Osteoblast (primary cell): ENCODE measurements at places on chromosomes 12 and 14. TPM values are rescaled to one million over a fixed set of nuclear protein-coding genes. Genes with fewer than 3 reads are reported as not detected.

- peak; percentile 21 for DNase-seq
Observed at GRCh38 chr14:22552001-22552826, 36.8 kb downstream of the DAD1 start.

- DNase-seq = peak; percentile 94
Observed at GRCh38 chr12:57772429-57773322, at the start of gene EEF1AKMT3. Gene EEF1AKMT3 (plus strand): TSS chr12:57772614. CDS start chr12:57772725, 111 bp downstream.

GRCh38 chr12:57934819-57935218 is 6.5 kb upstream of the ATP23 start:
- DNase-seq = no peak

GRCh38 chr12:37547611-37548010 is 769.0 kb upstream of the ALG10B start:
- no peak for DNase-seq

GRCh38 chr12:95321516-95322246 is 104.1 kb downstream of the VEZT start:
- no peak for DNase-seq

DNA sequence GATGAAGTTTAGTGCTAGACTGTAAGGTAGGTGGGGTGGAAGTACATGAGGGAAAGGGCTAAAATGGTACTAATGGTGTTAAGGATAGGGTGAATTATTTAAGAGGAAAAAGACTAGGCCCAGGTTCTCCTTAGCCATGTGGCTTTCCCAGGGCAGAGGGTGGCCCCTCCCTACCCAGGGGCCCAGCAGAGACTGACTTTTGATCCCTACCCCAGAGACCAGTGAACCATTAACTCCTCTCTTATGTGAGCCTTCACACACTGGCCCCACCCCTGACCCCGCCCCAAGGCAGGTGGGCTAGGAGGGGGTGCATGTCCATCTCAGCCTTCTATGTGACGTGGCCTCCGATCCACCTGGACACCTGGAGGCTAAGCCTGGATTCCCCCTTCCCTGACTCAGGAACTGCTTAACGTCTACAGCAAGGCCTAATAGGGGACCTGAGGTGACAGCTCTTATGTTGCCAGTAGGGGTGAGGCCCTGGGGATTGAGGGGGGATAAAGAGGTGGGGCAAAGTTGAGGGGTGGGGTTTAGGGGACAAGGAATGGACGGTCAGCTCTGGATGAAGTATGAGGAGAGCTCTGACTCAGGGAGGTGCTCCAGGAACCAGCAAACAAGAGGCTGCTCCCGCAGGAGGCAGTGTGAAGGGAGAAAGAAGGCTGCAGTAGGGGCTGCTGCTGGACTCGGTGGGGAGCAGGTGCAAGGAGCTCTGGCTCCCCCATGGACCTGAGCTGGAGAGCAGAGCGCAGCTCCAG is 757 bp downstream of the SLC39A5 start:
- peak; percentile 72 for DNase-seq

Gene KCNH3
- total RNA-seq = not detected in 2 replicates

DNA sequence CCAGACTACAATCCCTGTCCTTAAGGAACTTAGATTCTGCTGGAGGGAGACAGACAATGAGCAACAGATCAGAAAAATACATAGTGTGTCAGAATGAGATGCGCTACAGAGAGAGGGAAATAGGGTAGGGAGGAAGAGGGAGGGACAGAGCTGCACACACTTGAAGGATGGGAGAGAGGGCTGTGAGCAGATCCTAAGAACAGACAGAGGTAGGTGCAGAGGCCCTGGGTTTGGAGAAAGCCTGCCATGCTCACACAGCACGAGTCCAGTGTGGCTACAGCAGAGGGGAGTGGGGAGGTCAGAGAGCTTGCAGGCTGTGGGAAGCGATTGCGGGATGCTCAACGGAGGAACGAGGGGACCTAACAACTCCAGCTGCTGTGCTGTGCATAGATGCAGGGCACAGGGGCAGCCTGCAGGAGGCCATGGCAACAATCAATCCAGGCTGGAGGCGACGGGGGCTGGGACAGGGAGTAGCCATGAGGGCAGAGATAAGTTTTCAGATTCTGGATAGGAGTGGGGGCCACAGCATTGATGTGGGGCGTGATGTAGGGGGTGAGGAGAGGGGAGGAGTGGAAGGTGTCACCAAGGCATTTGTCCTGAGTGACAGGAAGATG is 20.7 kb downstream of the FAIM2 start:
- peak; percentile 31 for DNase-seq

Gene FGD4
- total RNA-seq = 5.6 and 11.9 TPM in 2 replicates

DNA sequence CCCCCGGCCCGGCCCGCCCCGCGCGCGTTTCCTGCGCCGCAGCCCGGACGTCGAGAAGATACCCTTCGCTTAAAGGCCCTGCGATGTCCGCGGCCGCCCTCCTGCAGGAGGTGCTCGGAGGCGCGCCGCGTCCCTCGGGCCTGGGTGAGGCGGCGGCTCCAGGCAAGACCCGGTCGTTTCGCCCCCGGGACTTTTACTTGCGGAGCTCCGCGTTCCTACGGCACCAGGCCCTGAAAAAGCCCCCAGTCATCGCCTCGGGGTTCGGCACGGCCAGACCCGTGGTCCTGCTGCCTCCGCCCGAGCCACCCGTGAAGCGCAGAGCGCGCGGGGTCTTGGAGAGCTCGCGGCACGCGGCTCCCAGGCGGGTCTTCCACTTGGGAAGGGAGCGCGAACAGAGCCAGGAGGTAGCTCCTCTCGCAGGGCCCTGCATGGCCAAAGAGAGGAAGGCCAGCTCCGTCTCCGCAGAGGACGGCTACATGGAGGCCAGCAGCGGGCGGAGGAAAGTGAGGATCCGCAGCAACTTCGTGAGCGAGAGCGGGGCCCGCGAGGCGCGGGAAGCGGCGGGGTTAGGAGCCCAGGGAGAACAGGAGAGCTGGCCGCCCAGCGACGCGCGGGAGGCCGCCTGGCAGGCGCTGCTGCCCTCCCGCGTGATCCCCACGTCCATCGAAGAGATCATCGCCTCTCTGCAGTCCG is 26.9 kb downstream of the TTC6 start:
- DNase-seq = peak; percentile 62

Gene SLCO1B1
- not detected in 2 replicates for total RNA-seq

- no peak for DNase-seq
Observed at GRCh38 chr14:61699027-61699426, 3.7 kb downstream of the HIF1A start.

- DNase-seq = no peak
Observed at GRCh38 chr12:89085421-89085820, 266.9 kb downstream of the DUSP6 start.

- DNase-seq = no peak
Observed at GRCh38 chr14:32224737-32225377, 21.8 kb upstream of the RNU6-8 start.

DNA sequence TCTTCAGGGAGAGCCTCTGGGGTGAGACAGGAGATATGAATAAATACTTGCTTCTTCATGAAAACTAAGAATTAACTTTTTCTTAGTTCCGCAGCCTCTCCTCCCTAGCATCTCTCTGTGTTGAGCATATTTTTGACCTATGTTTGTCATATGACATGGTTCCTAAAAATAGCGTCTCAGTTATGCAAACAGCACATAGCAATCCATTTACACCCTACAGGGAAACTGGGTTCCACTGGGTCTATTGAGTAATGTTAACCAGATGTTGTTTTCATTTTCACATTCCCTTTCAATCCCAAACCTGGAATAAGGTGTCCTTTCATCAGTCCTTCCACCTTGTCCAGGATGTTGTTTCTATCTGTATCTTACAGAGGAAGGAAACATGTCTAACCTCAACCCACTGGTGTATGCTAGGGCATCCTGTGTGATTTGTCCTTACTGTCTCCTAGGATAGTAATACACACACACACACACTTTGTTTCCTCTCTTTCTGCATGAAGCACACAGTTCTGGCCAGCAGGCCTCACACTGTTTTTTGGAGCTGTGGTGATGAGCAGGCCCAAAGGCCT is 1543.5 kb downstream of the AACS start:
- DNase-seq = no peak

Gene KIAA0586
- 17.7 and 19.7 TPM in 2 replicates for total RNA-seq

- no peak for DNase-seq
Observed at GRCh38 chr12:66380769-66381535, 78.7 kb downstream of the HELB start.

DNA sequence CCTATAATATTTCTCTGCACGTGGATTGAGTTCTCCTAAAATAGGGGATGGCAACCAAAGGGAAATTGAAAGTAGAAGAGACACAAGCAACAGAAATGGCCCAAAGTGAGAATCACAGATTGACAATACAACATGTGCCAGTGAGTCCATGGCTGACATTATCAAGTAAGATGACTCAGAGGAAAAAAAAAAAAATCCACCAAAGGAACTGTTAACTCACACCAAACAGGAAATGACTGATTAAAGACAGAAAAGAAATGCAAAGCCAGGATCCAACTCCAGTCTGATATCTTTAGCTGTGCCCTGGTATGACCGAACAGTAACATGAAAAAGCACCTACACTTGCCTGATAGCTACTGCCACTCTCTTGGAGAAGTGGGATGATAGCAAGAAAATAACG is 485.0 kb downstream of the PRKD1 start:
- peak; percentile 83 for DNase-seq

GRCh38 chr14:57753821-57754220 is 112.1 kb downstream of the SLC35F4 start:
- no peak for DNase-seq
